ENCODE measurements at places on chromosomes 3 and 15.

DNA sequence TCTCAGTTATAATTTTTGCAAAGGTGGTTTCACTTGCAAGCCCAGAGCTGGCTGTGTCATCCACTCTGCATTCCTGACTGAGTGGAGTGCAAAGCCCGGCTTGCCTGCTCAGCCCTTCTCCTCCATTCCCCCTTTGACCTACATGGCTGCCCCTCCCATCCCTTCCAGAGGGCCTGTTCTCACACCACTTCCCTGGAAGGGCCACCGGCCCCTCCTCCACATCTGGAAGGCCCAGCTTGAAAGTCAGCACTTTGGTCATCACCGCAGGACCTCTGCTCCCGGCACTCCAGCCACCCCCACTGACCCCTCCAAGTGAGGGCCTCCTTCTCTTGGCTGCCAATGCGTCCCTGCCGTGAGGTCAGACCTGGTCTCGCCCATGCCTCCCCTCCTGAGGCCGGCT lies 74.1 kb upstream of the RNF7 start:
- peak; percentile 45 for DNase-seq

- DNase-seq = no peak
Observed at GRCh38 chr3:59503441-59503840, 453.6 kb upstream of the CFAP20DC start.

GRCh38 chr3:106119614-106120082 lies 250.8 kb upstream of the CBLB start:
- DNase-seq = no peak

GRCh38 chr3:49996016-49996415 lies 56.1 kb downstream of the RBM6 start:
- no peak for DNase-seq

DNA sequence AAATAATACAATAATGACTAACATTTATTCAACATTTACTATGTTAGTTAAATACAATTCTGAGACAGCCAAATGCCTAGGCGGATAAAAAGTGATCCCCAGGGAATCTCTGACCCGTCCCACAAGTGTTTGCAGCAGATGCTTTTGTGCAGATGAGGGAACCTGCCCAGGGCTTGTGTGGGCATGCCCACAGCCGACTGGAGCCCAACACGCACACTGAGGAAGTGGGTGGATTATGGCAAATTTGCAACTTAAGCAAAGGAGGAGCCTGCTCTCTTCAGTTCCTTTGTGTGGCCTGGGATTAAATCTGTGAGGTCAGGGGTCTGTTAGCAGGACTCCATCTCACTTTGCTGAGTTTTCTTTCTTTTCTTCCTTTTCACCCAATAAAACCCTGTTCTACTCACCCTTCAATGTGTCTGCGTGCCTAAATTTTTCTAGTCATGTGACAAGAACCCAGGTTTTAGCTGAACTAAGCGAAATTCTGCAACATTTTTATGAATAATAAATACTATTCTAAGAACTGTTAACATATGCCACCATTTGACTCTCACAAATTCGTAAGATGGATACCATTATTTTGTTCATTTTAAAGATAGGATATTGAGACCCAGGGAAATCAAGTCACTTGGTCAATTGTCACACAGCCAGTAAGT lies 13.9 kb upstream of the RTP1 start:
- DNase-seq = peak; percentile 94

GRCh38 chr3:140530131-140530530 lies 147.7 kb upstream of the TRIM42 start:
- DNase-seq = no peak

- DNase-seq = no peak
Observed at GRCh38 chr3:161208931-161209330, 12.2 kb upstream of the NMD3 start.

GRCh38 chr15:70252951-70253320 lies 155.2 kb upstream of the TLE3 start:
- DNase-seq = no peak

- DNase-seq = peak; percentile 51
Observed at GRCh38 chr3:61858054-61858453, 296.7 kb downstream of the PTPRG start.

- DNase-seq = peak; percentile 80
Observed at GRCh38 chr3:112074616-112075497, 11.3 kb upstream of the C3orf52 start.

- DNase-seq = no peak
Observed at GRCh38 chr3:184914628-184915027, 102.7 kb downstream of the VPS8 start.

DNA sequence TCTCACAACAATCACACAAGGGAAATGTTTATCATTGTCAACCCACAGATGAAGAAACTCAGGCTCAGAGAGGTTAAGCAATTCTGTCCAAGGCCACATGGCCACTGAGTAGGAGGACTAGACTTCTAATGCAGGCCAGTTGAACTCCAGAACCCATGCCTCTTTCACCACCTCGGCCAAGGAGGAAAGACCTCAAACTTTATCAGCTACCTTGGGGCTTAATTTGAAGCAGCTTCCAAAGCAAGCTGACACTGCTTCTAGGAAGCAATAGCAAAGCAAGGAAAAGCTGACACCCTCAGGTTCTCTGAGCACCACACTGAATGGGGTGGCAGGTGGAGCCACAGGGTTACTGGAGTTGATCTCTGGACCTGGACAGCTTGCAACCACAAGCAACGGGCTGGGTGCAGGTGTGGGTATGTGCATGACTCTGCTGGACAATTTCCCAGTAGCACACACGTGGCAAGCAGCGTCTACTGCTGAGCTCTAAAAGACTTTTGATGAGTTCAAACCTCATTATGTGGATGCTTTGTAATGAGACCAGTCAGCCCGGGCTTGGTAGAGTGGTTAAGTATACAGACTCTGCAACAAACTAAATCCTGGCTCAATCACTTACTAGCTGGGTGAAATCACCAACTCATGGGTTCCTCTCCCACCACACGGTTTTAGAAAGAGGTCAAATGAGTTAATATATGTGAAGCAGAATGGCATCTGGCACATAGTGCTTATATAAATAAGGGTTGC lies 23.1 kb downstream of the CCNL1 start:
- DNase-seq = peak; percentile 38

DNA sequence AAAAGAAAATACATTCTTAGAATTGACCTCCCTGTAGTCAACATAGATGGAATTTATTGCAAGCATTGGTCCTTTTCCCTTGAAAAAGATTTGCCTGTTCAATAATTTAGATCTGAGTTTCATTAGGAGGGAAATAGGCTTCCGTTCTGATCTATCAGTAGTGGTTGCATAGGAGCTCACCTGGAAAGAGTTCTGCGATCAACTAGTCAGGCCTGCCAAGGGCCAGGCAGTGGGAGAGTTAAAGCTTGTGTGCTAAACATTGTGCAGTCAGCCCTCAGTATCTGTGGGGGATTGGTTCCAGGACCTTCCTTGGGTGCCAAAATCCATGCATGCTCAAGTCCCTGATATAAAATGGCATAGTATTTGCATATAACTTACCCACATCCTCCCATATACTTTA lies 29.6 kb upstream of the IDH2 start:
- no peak for DNase-seq

DNA sequence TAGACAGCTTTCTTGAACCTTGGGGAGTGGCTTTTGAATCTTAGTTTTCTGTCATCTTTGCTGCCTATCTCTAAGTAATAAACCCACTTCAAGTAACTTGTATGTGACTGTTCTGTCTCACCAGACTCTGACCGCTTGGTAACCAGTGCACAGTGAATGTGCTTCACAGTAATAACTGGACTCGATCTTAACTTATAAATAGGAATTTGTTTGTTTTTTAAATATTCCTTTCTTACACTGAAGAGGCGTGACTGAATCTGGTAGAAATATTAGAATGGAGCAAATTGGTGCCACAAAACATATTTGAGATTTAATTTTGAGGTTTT lies 318.0 kb downstream of the GBE1 start:
- no peak for DNase-seq

DNA sequence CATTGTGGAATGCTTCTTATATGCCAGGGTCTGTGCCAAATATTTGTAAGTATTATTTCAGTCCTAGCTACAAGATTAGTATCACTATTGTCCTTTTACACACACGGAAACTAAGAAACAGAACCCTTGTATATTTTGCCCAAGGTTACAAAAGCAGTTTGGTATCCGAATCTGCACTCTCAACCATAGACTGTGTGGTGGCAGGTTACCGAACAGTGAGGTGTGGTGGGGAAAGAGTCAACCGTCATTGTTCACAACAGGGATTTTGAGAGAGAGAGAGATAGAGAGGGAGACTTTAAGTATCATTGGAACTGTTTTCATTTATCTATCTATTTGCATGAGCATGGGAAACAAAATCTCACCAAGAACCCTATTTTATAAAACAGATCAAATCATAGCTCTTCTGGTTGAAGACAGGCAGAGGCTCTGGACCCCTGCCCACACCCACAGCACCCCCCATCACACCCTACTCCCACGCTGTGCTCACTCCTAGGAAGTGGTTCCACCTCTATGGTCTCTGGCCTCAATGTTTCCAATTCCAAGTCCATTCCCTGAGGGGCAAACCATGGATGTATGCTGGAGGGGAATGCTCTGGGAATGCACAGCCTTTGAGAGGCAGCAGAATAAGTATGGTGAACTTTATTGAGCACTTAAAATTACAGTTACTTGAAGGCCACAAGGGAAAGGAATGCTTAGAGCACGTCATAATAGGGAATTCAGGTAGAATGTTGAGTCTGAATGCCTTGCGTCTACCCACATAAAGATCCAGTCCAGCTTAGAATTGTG lies 69.0 kb downstream of the ARHGAP31 start:
- no peak for DNase-seq

DNA sequence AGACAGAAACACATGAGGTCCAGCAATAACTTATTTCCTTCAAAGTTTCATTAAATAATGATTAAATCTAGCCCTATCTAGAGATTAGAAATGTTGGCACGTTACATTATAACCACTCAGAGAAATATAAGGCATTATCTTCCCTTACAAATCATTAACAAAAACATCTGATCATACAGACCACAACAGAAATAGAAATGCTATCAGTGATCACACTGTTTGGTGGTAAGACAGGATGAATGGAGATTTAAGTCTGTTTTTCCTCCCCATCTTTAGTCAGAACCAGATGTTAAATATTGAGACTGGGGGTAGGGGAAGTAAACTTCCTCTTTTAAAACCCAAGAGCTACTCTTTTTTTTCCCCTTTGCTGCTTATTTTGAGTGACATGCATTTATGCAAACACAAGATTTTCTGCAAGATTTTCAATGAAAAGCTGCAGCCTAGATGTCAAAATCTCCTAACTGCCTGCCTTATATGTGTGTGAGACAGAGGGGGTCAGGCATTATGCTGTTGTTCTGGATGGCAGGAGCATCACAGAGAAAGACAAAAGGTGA lies 70.4 kb downstream of the CBLB start:
- no peak for DNase-seq

- no peak for DNase-seq
Observed at GRCh38 chr15:100198442-100198841, 143.3 kb downstream of the ADAMTS17 start.

Data from AG10803 (cell line).